GM12864 (cell line): ENCODE measurements at places on chromosomes 1 and 21.

DNA sequence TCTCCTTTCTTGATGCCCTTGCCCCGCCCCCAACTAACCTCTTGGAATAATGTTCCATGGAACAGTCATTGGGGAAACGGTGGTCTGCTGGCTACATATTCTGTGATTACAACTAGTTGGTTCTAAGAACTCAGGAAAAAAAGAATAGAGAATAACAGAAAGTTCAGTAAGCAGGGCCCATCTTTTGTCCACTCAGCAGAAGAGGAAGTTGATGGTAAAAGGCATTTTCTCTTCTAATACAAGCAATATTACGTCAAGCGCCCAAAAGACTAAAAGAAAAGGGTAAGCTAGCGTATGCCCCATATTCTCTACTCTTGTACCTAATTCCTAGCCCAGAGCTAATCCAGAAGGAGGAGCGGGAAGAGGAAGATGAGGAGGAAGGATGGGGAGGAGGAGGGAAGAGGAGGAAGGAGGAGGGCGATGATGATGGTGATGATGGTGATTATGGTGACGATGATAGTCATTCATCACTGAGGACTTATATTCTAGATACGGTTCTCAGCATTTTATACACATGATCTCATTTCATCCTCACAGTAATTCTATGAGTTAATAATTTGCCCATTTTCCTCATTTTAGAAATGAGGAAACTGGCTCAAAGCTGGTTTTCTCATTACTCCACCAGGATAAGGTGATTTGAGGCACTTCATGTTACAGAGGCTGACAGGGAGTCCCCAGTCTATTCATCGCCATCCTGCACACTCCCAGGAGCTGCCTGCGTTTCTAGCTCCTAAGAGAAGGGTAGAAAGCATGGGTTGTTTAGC is 76.6 kb upstream of the EFHD2 start:
- no peak for DNase-seq

GRCh38 chr1:156407344-156407743 is 38.3 kb downstream of the RHBG start:
- no peak for DNase-seq

- no peak for DNase-seq
Observed at GRCh38 chr1:244375051-244375450, 76.7 kb downstream of the ADSS2 start.

DNA sequence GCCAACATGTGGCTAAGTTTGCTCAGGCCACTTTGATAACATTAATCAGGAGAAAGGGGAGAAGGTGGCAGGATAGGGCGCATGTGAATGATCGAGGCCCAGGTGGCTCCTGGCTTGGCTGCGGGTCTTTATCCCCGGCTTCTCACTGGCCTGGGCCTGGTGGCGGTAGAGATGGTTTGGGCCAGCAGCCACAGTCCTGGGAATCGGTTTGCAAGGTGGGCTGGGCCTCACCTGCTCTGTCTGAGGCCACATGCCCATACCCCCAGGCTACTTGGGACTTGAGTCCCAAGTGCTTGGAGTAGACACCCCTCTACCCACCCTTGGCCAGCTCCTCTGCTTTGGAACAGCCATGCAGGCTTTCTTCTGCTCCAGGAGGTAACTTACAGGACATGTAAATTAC is 49.7 kb upstream of the DISP3 start:
- no peak for DNase-seq

GRCh38 chr1:175536369-175536768 is 207.0 kb downstream of the TNR start:
- DNase-seq, result no peak

DNA sequence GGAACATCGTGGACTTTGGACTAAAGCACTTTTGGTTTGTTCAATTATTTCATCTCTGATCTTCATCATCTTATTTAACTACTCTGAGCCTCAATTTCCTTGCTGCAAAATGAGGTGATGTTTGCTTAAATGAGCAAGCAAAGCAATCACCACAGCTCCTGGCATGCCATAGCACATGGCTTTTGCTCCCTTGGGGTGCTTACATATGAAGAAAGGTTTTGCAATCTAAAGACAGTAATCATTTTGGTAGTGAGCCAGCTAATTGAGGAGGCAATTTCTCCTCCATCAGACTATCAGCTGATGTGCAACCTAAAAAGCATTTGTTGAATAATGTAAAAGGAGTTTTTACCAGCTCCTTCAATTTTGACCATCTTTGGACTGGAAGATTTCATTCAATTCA is 68.8 kb upstream of the KCNJ15 start:
- DNase-seq, result no peak

- DNase-seq, result no peak
Observed at GRCh38 chr1:40075266-40075665, 21.8 kb downstream of the PPT1 start.

GRCh38 chr1:212762839-212763238 is 28.7 kb downstream of the NSL1 start:
- no peak for DNase-seq

DNA sequence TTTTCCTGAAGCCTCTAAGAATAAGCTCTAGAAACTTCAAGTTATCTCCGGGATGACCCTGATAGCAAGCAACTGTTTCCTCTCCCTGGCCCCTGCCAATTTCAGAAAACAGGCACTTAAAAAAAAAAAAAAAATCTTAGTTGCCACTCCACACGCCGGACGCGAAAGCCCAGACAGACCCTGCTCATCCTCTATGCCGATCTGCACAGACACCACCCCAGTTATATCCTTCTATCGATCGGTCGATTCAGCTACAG is 1.7 kb downstream of the ANP32E start:
- no peak for DNase-seq

DNA sequence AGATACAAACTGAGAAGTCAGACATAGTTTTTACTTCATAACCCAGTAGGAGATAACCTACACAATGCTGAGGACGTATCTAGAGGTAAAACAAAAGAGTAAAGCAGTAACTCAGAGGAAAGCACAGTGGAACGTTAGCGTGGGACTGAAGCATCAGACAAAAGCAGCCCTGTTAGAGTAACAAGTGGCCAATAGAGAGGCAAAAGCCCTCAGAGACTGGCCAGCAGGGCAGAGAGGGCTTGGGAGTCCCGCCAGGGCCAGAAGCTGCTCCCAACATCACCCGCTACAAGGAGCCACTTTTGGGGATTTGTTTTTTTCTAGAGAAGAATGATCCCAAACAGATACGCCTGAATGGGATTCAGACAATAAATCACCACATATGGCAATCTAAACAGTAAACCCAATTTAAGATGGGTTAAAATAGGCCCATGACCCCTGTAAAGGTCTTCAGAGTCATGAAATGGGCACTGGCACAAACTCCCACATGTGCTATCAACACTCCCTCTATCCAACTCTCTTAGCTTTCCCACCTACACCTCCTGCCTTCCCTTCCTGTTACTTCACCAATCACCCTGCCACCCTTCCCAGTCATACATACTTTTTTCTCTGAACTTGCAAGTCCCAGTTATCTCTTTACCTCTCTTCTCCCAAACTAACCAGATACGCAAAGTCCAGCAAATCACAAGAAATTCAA is 17.2 kb downstream of the TADA1 start:
- DNase-seq, result no peak

DNA sequence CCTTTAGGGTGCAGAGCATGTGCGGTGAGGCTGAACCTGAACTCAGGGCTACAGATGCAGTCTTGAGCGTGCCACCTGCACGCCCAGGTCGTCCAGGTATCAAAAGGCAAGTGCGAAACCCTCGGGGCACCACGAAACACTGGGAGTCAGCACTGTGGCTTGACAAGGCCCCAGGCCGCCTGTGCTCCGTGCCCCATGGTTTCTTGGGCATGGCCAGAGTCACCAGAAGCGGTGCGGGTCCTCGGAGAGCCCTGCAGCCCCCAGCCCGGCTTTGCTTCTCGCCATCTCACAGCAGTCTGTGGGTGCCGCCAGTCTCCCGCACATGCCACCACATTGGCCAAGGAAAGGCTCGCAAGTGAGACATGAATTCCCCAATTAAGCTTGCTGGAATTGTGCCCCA is 117.3 kb downstream of the PGBD5 start:
- DNase-seq, result no peak

DNA sequence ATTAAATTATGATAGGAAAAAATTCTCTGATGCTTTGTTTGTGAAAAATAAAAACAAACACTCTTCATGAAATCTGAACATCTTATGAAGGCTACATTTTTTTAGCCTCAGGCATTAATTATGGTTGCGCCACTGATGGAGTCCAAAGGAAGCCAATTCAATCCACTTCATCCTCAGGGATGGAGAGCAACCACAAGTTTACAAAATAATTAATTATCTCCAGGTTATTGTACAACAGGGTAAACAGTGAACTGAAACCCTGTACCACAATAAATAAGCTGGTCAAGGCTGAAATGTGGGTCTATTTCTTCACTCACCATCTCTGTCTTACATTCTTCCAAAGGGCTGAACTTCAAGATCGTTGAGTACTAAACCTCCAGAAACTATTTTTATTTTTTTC is 49.2 kb downstream of the MRPL39 start:
- DNase-seq, result no peak

DNA sequence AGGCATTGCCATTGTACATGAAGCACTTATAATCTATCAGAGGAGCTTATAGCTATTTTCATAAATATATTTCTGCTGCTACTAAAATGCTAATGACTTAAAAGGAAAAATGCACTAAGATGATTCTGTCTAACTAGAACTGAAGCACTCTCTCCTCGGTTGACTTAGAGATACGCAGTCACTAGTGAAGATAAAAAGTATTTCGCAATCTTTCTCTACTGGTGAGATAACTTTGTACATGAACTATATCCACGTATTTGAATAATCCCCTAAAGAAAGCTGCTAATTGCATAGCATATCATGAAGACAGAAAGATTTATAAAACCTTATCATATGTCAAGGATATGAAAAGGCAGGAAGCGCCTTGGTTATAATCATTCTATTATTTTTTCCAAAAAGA is 658.1 kb upstream of the PRMT6 start:
- DNase-seq, result no peak

GRCh38 chr1:28976248-28976647 is 61.9 kb downstream of the EPB41 start:
- DNase-seq, result no peak

GRCh38 chr1:1024771-1025699 is 5.1 kb downstream of the AGRN start:
- DNase-seq, result no peak

DNA sequence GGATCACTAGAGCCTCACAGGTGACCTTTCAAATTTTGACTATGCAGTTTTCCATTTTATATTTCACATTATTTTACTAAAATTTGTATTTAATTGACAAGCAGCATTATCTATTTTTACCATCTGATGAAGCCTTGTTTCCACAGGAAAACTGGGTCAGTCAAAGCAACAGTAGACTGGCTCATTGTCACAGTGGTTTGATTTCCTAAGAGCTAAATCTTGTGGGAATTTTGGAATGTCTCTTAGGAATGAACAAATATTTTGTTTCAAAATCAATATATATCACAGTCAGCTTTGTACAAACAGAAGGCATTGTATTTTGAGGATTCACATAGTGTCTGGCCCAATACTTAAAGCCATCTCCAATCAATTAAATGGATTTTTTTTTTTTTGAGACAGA is 152.6 kb upstream of the RNPC3 start:
- no peak for DNase-seq

- DNase-seq, result no peak
Observed at GRCh38 chr1:101283443-101283842, 46.6 kb downstream of the S1PR1 start.

DNA sequence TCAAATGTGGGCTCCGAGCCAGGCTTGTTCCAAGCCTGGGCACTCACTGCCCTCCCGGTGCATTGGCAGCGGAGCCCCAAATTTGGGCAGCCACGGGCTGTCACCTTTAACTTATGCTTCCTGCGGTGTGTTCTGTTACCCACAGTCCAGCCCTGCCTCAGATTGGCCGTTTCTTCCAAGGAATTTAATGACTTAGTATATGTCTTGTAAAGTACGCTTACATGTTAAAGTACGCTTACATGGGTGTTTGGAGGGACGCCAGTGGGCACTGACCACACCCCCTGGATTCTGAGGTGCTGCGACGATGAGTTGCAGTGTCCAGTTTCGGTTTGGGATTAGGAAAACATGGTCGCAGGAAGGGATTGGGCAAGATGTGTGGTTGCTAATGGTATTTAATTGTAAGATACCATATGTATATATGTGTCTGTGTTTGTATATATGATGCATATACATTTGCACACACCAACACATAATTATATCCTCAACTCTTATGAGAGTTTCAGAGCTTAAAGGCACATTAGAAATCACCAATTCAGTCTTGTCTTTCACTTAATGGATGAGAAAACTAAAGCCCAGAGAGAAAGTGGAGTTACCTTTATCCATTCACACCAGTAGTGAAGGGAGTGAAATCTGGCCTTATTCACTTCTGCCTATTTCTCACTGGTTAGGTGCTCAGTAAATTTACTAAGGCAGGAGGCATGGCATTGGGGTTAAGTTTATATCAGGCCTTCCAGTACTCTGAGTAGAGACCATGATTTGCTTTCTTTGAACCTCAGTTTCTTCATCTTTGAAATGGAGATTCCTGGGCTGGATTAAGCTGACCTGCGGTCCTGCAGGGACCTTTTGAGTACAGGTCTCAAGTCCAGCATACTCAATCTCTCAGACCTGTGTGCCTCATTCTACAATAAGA is 1.0 kb downstream of the SMYD2 start:
- DNase-seq, result no peak

DNA sequence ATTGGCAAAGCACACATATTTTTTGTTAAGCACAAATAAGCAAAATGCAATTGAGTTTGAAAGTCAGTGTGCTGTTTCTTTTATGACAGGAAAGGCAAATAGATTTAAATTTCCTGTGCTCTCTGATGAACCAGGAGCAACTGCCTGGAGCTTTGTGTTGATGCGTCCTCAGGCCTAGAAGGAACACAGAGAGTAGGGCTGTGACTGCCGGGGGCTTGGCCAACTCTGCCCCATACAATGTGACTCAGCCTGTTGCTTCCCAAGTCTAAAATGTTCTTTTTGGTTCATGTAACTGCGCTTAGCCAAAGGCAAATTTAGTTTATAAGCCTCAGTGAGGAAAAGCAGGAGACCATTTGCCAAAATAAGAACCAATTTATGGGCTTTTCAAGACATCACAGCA is 37.5 kb downstream of the TOR1AIP2 start:
- DNase-seq, result no peak

GRCh38 chr1:117009132-117009531 is 7.6 kb downstream of the CD101 start:
- DNase-seq, result no peak

- DNase-seq, result no peak
Observed at GRCh38 chr21:44628707-44629391, 2.0 kb downstream of the KRTAP10-9 start.
